ENCODE measurements at places on chromosomes 6 and 20. TPM values are rescaled to one million over a fixed set of nuclear protein-coding genes. Genes with fewer than 3 reads are reported as not detected.

The WFDC5 gene
- total RNA-seq, result 1.2 TPM

The KCNK17 gene
- 0.96 TPM for total RNA-seq

The CST5 gene
- total RNA-seq, result not detected

The SLC17A2 gene
- 0.48 TPM for total RNA-seq

The OVOL2 gene
- total RNA-seq, result not detected

The FAM184A gene
- 8.7 TPM for total RNA-seq

The TSPO2 gene
- total RNA-seq, result not detected

The EFCAB8 gene
- total RNA-seq, result 0.96 TPM

The BANF2 gene
- 2.2 TPM for total RNA-seq

The SPAG4 gene
- 15.6 TPM for total RNA-seq

The COL19A1 gene
- total RNA-seq, result 78.7 TPM

The COL20A1 gene
- 1.2 TPM for total RNA-seq

The SLC16A10 gene
- total RNA-seq, result 36.8 TPM

The NFKBIE gene
- 2.4 TPM for total RNA-seq

The SIRPD gene
- total RNA-seq, result 4.3 TPM

The DEK gene
- 187 TPM for total RNA-seq

The ARMH2 gene
- total RNA-seq, result not detected

The SLC17A9 gene
- 11.1 TPM for total RNA-seq

The ULBP1 gene
- 1.2 TPM for total RNA-seq

Data from umbilical cord (tissue), 2 donors.